ENCODE measurements at places on chromosomes 13 and 19.

- no peak for DNase-seq
Measured at GRCh38 chr13:42276683-42277082, 4.7 kb downstream of the AKAP11 start.

DNA sequence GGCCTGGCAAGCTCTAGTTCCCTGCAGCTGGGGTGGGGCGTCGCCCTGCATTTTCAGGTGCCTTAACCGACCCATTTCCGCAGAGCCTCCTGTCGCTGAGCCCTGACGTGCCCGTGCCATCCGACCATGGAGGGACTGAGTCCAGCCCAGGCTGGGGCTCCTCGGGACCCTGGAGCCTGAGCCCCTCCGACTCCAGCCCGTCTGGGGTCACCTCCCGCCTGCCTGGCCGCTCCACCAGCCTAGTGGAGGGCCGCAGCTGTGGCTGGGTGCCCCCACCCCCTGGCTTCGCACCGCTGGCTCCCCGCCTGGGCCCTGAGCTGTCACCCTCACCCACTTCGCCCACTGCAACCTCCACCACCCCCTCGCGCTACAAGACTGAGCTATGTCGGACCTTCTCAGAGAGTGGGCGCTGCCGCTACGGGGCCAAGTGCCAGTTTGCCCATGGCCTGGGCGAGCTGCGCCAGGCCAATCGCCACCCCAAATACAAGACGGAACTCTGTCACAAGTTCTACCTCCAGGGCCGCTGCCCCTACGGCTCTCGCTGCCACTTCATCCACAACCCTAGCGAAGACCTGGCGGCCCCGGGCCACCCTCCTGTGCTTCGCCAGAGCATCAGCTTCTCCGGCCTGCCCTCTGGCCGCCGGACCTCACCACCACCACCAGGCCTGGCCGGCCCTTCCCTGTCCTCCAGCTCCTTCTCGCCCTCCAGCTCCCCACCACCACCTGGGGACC, 1.2 kb downstream of the ZFP36 start:
- no peak for DNase-seq

GRCh38 chr13:80070024-80070703, 270.8 kb downstream of the SPRY2 start:
- no peak for DNase-seq

DNA sequence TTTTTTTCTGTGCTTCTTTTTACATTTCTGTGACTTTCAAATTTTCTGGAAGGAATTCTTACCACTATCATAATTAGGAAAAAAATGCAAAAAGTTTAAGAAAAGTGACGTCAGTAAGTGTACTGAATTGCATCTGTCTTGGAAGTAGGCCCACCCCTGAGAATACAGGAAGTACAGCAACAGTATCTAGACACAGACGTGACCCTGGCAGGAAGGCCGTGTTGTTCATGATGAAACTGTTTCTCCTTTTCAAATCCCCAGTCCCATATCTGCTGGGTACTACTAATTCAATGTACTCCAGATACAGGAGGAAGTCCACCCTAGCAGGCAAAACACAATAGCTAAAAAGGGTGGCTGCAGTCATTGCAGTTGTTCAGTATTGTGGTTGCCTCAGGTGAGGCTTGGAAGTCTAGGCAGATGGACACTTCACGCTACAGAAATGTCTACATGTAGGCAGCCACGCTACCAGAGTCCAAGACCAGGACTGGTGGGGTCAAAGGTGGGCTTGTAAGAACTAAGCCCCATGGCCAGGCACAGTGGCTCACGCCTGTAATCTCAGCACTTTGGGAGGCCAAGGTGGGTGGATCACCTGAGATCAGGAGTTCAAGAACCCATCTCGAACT, 49.6 kb upstream of the MED4 start:
- DNase-seq: peak; percentile 97

- DNase-seq: no peak
Measured at GRCh38 chr19:18845961-18846360, 14.2 kb downstream of the UPF1 start.

DNA sequence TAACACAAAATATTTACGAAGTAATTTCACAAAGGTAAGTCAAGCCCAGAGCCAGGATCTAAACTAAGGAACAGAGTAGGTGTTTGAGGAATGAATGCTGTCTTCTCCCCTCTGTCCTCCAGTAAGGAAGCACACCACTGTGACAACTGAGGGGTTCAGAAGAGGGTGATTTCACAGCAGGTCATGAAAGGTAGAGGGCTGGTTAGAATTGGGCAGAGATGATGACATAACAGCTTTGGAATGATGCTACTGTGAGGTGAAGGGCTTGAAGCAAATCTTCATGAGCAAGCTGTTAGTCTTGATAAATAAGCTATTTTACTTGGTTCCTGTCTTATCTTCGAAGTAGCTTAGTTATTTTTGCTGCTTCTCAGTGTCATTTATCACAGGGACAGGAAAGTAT, 498.6 kb downstream of the FGF9 start:
- no peak for DNase-seq

Measured in AML-193 (cell line).